ENCODE measurements at places on chromosomes 13 and 19. TPM values are rescaled to one million over a fixed set of nuclear protein-coding genes. Genes with fewer than 3 reads are reported as not detected.

The RASGRP4 gene
- 5.9 TPM for total RNA-seq

GRCh38 chr19:23539499-23539898 is 144.2 kb upstream of the ZNF91 start:
- no peak for DNase-seq

DNA sequence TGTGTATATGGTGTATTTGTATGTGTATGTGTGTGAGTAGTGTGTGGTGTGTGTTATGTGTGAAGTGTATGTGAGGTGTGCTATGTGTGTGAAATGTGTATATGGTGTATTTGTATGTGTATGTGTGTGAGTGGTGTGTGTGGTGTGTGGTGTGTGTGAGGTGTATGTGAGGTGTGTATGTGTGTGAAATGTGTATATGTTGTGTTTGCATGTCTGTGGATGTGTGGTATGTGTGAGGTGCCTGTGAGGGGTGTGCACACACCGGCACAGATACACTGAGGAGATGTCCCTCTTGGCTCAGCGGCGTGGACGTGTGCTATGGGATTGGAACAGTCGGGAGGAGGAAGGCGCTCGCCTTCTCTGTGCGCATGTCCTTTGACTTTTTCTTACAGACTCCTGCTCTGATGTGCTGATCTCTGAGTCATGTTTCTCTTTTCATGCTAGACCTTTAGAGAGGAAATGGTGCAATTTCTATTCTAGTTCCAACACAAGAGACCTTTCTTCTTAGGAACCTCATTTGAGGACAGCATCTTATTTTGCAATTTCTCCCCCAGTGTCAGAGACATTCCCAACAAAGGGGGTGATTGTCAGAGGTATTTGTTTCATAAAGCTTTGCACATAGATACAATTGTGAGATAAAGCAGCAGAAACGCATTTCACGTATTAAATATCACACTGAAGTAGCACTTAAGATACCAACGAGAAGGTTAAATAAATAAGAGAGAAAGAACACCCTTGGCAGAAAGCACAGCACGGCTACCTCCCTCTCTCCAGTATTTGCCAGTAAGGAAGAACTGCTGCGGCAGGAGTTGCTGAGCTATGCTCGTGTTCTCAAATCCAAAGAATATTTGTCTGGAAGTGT is 11.3 kb upstream of the TNFRSF19 start:
- peak; percentile 52 for DNase-seq

DNA sequence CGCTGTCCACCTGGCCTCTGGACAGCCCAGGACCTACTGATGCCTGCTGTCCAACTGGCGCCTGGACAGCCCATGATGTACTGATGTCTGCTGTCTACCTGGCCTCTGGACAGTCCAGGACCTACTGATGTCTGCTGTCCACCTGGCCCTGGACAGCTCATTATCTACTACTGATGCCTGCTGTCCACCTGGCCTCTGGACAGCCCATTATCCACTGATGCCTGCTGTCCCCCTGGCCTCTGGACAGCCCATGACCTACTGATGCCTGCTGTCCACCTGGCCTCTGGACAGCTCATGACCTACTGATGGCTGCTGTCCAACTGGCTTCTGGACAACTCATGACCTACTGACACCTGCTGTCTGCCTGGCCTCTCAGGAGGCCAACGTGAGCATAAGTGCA is 208.1 kb downstream of the TEX29 start:
- no peak for DNase-seq

DNA sequence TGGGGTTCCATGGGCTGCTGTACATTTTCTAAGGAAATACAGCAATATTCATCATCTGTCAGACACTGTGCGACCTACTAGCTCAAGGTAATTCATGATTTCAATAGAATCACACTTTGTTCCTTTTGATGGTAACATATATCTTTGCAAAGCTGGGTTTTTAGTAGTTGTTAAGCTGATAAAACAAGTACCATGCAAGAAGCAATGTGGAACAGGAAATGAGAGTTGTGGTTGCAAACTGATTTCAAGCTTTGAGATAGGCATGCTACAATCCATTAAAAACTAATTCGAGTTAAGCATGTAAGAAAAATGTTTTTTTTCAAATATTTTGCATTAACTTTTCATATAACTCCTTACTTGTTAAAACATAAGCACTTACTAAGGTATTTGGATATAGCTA is 6.8 kb upstream of the MBNL2 start:
- no peak for DNase-seq

The ZNF383 gene
- 9.2 TPM for total RNA-seq

DNA sequence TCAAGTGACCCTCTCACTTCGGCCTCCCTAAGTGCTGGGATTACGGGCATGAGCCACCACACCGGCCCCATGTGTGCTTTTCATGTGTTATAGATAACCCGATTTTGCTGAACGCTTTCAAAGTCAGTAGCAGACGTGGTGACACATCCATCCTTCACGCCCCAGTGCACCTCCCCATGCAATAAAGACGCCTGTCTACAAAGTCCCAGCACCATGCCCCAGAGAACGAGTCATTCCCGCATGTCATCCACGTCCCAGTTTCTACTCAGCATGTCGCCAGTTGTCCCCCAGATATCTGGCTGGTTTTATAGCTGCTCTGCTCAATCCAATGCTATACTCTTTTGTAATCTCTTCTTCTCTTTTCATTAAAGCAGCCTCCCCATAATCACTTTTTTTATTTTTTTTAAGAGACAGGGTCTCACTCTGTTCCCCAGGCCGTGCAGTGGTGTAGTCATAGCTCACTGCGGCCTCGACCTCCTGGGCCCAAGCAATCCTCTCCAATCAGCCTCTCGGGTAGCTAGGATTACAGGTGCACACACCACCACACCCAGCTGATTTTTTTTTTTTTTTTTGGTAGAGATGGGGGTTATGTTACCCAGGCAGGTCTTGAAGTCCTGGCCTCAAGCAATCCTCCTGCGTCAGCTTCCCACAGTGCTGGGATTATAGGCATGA is 42.5 kb downstream of the DNM2 start:
- DNase-seq = peak; percentile 72

The PTH2 gene
- not detected for total RNA-seq

- DNase-seq = peak; percentile 41
These were observed 2.0 kb downstream of the REX1BD start for GRCh38 chr19:18590273-18591272.

The SULT2B1 gene
- total RNA-seq = not detected

- DNase-seq = no peak
These were observed 31.7 kb upstream of the C1QTNF9B start for GRCh38 chr13:23928985-23929384.

The SLC25A41 gene
- 0.46 TPM for total RNA-seq

- peak; percentile 36 for DNase-seq
These were observed 530 bp downstream of the MAU2 start for GRCh38 chr19:19321141-19321577.

Data from activated CD4-positive, alpha-beta T cell treated with anti-CD3 and anti-CD28 coated beads for 36 hours (primary cell).